ENCODE measurements at places on chromosomes 1 and 21.
A peak's percentile ranks its signal among the peaks of the same experiment; 100 is the strongest.

- DNase-seq, result no peak
Measured at GRCh38 chr1:222310836-222311235, 237.1 kb downstream of the HHIPL2 start.

DNA sequence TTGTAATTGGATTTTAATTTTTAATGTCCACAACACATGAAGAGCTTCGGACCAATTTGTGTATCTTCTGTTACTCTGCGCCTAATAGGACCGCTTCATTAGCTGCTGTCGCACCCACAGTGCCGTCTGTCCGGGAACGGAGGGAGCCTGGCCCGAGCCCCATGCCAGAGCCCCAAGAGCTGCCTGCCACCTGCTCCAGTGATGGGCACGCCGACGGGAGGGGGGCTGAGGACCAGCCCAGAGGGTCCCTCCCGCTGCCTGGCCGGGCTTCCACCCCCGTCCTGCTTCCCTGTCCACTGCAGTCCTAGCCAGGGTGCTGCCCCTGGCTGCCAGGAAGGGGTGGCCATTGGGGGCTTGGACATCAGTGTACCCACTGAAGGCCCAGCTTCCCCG lies 30.3 kb upstream of the PLCH2 start:
- no peak for DNase-seq

GRCh38 chr1:114152508-114153260 lies 985 bp downstream of the SYT6 start:
- DNase-seq, result peak; percentile 37

DNA sequence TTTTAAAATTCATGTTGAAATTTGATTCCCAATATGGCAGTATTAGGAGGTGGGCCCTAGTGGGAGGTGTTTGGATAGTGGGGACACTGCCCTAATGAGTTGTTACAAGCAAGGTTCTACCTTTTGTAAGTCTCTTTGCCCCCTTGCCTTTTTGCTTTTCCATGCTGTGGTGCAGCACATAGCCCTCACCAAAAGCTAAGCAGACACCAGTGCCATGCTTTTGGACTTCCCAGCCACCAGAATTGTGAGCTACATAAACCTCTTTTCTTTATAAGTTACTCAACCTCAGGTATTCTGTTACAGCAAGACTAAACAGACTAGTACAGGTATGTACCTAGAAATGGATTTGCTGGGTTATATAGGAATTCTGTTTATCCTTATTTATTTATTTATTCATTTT lies 13.7 kb downstream of the ZMYM4 start:
- DNase-seq, result no peak

DNA sequence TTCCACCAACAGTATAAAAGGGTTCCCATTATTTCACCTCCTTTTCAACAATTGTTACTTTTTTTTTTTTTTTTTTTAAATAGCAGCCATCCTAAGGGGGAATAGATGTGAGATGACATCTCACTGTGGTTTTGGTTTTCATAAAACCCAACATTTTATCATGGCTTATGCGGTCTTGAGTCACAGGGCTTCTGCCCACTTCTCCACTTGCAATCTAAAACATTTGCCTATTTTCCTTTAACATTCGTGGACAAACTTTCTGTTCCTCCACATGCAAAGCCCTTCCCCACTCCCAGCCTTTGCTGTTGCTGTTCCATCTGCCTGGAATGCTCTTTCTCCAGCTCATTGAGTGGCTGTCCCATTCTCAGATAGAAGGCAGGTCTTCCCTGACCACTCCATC lies 239.7 kb upstream of the KCNK2 start:
- DNase-seq, result no peak

DNA sequence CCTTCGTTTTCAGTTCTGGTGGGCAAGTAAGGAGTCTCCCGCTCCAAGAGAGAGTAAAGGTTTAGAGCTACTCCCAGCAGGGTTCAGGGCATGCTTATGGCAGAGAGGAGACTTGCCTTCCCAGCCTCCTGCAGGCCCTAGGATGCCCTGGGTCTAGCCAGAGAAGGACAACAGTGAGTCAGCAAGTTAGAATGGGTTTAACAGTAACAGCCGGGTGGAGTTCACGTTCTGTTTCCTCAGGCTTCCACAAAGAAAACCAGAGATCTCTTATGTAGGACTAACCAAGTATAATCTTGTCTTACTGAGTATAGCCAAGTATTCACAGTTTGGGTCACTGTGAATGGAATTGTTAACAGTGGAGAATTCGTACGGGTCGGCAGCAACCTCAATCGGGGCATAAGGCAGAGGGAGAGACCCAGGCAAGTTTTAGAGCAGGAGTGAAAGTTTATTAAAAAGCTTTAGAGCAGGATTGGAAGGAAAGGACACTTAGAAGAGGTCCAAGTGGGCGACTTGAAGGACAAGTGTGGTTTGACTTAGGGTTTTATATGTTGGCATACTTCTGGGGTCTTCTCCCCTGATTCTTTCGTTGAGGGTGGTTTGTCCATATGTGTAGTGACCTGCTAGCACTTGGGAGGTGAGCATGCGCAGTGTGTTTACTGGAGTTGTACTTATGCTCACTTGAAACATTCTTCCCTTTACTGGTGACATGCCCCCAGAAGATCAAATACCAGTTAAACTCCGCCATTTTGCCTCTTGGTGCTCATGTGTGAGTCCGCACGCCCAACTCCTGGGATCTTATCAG lies 4.5 kb downstream of the OVAAL start:
- peak; percentile 55 for DNase-seq

DNA sequence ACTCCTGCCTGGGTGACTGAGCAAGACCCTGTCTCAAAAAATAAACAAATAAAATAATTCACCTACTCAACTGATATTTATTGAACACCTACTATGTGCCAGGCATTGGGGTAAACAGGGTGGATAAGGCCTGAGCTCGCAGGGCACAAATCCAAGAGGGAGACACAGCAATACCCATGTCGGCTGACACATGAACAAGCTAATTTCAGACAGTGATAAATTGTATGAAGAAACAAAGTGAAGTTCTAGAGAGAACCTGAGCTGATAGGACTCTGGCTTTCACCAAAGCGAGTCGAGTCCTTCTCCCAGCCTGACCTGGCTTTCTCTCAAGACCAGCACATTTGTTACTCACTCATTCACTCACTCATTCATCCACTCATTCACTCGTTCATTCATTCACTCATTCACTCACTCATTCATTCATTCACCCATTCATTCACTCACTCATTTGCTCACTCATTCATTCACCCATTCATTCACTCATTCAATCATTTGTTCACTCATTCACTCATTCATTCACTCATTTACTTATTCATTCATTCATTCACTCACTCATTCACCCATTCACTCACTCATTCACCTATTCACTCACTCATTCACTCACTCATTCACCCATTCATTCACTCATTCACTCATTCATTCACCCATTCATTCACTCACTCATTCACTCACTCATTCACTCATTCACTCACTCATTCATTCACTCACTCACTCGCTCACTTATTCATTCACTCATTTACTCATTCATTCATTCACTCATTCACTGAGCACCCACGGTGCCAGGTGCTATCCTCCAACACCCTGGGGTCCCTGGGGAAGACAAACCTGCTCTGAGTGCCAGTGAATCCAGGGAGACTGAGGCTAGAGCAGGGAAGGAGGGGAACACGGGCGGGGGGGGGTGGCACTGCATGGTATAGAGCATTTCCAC lies 37.4 kb upstream of the CASZ1 start:
- DNase-seq, result peak; percentile 19

GRCh38 chr1:196933531-196934189 lies 9.9 kb upstream of the CFHR2 start:
- no peak for DNase-seq

All from fibroblast of pulmonary artery (primary cell).